ENCODE measurements at places on chromosomes 2 and 18.

GRCh38 chr2:17270894-17271293 is 247.3 kb downstream of the RAD51AP2 start:
- peak; percentile 84 for DNase-seq

- peak; percentile 10 for DNase-seq
Measured at GRCh38 chr2:30287857-30288513, 56.7 kb downstream of the LBH start.

DNA sequence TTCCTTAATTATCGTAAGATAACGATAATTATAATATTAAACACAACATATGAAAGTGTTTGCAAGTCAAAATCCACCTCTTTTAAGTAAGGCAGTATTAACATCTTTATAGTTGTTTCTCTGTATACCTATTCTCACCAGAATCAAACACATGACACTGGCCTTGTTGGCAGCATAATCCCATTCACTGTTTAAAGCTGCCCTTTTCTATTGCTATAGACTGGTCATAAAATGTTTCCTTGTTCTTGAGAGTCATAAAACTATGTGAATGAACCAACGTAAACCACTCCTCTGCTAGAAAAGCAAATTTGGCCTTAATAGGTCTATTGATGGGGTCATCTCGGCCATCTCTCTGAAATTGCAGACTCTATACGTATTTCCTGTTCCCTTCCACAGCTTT is 293.1 kb downstream of the SLC8A1 start:
- no peak for DNase-seq

DNA sequence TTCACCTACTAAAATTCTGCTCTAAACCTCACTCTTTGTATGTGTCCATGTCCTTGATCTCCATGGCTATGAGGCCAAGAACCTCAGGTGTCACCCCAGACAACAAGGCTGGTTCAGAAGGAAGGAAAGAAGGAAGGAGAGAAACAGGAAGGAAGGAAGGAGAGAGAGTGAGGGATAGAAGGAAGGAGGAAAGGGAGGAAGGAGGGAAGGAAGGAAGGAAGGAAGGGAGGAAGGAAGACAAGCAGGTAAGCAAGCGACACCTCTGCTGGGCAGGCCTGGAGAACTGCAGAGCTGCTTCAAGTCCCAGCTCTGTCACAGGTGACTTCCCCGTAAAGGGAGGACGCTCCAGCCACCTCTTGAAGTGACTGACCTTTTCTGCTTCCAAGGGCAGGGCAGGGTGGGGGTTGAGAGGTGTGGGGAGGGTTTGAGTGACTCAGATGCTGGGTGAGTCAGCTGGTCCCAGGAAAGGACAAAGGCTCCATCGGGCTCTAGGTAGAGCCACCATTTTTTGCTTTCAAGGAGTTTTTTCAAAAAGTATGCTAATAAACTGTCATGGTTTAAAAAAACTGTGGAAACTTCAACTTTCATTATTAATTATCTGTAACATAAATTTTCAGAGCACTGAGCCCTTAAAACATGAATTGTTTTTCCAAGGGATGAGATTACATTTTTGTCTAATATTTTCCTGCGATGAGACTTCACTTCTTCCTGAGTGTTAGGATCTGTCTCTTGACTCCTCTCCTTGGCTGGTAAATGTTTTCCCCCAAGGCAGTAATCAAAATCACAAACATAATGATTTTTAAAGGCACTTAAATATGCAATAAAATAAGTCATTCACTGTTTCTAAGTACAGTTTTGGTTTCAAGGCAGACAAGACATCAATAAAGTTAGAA is 90.1 kb upstream of the L3MBTL4 start:
- no peak for DNase-seq

- no peak for DNase-seq
Measured at GRCh38 chr2:136448986-136449780, 316.2 kb upstream of the THSD7B start.

GRCh38 chr2:85476624-85477023 is 58.1 kb downstream of the SH2D6 start:
- DNase-seq: no peak

GRCh38 chr2:149747456-149747855 is 159.9 kb upstream of the MMADHC start:
- DNase-seq: no peak

DNA sequence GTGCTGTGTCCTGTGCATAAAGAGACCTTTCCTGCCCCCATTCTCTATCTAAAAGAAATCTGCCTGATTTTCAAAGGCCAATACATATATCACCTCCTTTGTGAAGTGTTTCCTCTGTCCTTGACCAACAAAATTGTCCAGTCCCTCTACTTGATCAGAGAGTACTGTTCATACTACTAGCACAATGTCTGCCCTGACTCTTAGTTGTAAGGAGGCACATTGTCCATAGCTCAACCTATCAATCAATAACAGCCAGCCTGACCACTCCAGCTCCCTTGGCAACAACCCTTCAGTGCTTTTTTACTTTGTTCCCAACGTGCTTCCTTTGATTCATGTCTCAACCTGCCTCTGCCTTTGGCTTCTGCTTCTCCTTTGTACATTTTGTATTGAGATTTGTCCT is 398.9 kb downstream of the TRIB2 start:
- no peak for DNase-seq

DNA sequence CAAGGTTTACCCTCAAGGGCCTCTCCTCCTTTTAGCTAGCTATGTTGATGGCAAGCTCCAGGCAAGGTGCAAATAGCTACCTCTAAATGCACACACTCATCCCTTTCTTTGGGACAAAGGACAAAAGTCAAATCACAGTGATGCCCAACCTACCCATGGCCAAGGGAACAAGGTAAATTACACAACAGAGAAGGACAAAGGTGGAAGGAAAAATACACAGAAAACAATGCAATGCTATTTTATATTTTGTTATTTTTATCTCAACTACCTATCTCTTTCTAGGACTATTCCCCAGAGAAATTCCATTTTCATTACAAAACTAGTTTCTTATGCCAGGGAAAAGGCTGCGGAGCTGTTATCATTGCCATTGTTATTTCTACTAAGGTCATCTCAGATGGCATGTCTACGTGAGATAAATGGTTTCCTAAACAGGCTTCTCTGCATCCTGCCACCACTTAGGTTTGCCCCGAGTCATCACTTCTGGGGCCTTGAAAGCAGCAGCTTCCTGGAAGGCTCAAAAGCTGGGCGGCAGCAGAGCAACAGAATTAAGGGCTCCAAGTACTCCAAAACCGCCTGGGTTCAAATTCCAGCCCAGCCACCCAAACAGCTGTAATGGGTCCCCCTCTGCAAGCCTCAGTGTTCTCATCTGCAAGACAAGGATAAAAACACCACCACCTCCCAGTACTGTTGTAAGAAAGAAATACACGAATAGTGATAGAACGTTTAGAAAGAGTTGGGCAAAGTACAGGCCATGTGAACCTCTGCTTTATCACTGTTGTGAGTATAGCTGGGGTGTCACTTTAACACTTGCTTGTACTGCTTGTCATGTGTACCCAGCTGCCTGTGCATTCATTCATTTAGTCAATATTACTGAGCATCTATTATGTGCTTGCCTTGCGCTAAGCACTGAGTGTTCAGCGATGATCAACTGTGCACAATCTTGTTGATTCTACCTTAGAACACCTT is 20.9 kb downstream of the BCL2 start:
- DNase-seq: no peak

- no peak for DNase-seq
Measured at GRCh38 chr2:188078534-188078933, 213.1 kb upstream of the GULP1 start.

- DNase-seq: no peak
Measured at GRCh38 chr18:13624563-13625237, 101.7 kb downstream of the FAM210A start.

DNA sequence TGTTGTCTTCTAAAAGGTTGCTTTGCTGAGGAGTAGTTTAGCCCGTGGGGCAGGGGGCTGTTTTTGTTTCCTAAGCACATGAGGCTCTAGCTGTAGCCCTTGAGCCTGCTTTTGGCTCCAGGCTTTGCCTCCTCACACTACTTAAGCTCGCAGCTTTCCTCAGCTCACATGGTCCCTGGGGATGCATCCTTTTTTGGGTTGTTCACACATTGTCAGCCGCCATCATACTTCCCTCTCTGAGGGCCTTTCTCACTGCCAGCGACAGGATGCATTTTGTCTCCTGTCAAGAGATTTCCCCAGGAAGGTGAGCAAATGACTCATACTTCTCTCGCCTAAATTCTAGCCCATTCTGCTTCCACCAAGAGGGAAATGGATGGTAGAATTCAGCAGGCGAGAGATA is 279.5 kb upstream of the PKDCC start:
- DNase-seq: no peak

DNA sequence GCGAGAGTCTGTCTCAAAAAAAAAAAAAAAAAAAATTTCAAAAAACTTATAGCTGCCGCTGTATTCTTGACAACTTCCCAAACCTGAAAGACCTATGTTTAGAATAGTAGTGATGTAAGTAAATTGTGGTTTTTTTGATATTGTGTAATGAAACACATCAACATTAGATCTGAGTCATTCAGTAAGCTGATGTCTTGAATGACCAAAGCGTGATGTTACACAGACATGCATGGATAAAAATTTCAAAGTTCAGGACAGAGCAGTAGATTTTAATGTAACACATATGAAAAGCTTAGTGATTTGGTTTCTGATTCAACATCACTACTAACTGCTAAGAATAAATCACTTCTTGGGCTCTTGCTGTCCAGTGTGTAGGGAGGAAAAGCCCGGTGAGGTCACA is 69.3 kb upstream of the MEX3C start:
- peak; percentile 19 for DNase-seq

DNA sequence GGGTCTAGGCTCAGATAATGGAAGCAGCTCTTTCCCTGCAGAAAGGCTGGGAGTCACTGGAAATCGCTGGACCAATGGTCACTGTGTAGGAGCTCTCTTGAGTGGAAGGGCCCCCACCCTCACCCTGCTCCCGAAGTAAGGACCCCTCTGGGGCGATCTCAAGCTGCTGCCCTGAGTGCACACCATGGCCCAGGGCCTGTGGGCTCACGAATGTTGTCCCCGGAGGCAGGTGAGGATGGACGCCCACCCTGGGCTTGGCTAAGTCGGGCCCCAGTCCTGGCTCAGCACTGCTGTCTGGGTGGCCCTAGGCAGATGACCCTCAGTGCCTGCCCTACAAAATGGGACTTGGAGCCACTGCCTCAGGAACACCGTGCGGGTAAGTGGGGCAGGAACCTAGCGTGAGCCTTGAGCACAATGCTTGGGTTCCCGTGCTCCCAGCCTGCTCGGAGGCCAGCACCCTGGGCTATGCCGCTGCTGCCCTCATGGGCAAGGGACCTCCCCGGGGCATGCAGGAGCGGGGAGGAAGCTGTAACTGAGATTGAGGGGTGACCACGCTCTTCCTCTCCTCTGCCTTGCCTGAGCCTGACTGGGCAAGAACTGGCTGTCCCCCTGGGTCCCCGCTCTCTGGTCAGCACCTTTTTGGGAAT is 3.7 kb downstream of the D2HGDH start:
- no peak for DNase-seq

DNA sequence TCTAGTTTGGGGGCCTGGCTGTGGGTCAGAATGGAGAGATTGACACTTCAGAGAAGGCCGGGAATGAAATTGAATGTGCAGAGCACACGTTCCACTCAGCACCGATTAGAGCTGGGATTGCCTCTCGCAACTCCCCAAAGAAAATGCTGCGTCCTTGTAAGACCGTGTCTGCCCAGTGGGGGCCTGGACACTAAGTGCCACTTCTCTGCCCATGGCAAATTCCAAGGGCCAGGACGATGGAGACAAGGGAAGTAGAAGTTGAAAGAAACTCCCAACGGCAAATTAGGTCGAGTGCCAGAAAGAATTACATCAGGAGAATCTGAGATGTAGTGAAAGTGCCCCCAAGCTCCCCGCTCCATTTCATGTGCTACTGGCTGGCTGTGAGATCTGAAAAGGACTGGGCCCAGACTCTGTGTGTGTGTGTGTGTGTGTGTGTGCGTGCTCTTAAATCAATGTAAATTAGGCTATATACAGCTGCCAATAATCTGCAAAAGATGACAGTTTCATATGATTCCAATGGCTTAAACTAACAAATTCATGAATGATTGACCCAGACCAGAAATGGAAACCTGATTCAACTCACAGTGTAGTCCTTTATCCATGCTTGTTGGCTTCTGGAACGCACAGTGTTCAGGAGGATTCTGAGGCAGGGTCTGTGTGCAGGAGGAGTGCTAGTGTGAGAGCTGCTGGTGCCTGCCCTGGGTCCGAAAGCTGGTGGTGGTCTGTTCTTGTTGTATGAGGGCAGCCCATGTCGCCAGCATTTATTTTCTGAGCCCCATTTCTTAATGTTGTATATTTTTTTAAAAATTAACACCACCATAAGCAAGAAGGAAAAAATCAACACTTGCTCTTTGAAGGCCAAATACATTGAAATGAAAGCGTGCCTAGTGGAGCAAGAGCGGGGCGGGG is 234.3 kb downstream of the AGAP1 start:
- no peak for DNase-seq

DNA sequence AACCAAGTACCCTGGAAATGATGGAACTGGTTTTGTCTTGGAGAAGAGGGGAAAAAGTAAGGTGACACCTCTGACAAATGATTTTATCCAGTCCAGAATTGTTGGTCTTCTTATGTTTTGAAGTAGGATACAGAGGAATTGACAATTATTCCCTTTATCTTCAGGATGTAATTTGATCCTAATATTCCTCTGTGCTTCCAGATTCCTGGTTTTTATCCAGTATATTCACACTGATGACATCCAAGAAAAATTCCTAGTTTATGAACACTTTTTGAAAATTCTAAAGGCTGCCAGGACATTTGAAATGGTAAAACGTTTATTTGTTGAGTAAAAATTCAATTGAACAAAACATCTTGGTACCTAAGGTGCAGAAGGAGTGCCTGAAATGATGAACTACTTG is 22.2 kb upstream of the ETAA1 start:
- DNase-seq: no peak

DNA sequence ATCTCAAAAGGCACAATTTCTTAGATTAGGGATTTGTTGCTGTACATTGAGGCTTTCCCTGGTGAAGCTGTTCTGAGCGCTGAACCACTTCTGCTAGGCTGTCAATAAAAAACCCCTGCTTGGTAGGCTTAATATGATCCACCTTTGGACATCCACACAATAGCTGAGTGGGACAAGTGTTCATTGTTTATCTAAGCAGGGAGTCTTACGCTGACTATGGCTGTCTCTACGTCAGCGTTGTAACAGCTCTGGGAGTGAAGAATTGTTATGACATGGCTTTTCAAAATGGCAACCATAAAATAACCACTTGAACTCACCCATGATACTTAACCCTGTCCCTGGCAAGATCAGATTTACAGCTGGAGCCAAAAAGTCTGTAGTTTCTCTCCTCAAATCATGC is 111.5 kb upstream of the SULT1C3 start:
- no peak for DNase-seq

DNA sequence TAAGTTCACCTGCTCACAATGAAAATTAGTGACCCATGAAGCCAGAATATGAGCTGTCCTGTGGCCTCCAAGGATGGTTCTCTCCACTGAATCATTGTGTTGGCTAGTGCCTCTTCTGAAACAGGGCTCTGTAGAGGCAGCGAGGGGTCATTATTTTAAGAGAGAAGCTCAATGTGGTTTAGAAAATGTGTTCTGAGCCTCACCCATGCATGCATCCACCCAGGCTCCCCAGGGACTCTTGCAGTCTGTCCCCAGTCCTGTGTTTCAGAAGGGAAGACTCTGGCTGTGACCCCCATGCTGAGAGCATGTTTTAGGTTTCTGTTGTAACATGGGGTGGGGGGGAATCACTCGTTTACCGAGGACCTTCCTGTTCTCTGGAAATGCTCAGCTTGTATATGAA is 135.2 kb downstream of the RNF144A start:
- DNase-seq: no peak

- no peak for DNase-seq
Measured at GRCh38 chr2:208437755-208438154, 31.2 kb downstream of the PTH2R start.

GRCh38 chr18:12803069-12803936 is 80.7 kb downstream of the PTPN2 start:
- DNase-seq: no peak
